Foreskin fibroblast (primary cell): ENCODE measurements at places on chromosomes 5 and 9.

- DNase-seq = no peak
These were observed 157.8 kb upstream of the TNC start for GRCh38 chr9:115275753-115276152.

GRCh38 chr9:91423785-91424402 lies at the start of gene NFIL3:
Gene NFIL3, minus strand, starts transcription at chr9:91423832. Its CDS starts 13,098 bp downstream, at chr9:91410734.
- peak; percentile 93 for DNase-seq

DNA sequence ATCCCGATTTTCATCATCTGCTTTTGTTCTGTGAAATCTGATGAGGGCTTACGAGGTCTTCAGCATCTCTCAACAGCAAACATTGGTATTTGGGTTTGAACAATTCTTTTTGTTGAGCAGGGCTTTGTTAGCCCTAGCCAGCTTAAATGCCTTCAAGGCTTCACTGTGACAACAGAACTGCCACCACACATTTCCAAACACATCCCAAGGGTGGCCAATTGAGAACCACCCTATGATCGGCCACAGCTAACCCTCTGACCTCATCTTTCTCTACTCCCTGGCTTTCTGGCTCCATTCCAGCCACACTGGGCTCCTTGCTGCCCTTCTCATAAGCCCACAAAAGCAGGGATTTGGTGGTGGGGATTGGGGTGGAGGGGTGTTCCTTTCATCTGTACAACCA lies 17.6 kb downstream of the MTX3 start:
- DNase-seq = peak; percentile 17

DNA sequence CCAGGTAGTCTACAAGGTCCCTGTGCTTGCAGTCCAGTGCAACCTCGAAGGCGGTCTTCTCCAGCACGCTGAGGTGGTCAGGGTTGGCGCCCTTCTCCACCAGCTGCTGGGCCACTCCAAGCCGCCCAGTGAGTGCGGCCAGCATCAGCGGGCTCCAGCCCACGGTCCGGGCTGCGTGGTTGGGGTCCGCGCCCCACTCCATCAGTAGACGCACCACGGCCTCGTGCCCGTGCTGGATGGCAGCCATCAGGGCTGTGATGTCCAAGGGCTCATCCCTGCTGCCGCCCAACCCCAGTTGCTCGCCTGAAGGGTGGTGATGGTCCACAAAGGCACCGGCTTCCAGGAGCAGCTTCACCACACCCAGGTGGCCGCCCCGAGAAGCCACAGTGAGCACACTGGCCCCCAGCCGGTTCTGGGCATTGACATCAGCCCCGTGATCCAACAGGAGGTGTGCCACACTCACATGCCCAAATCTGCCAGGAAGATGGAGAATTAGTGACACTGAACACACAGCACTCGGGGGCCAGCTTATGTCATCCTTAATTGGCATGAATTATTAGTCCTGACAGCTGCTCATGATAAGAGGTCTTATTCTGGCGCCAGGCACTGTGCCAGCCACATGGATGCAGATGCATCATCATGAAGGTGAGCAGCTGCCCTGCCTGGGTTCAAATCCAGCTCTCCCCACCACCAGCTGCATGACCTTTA lies 6.1 kb downstream of the ANKS6 start:
- DNase-seq = no peak
